ENCODE measurements at places on chromosomes 5 and 9.

DNA sequence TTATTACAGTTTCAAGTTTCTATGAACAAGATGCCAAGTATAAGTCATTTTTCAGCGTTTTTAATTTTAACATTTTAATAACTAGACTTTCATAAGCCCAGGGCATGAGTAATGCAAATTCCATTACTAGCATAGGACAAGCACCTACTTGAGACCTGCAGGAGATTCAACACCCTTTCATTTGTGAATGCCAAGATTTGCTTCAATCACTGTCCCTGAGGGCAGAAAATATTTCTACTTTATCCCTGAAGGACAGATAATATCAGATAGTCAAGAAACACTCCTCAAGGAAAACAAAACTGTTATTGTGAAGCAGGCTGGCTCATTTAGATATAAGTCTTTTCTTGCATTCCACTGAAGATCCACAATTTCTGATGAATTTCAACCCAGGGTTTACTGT is 27.7 kb upstream of the ZNF622 start:
- DNase-seq = no peak

GRCh38 chr5:544675-545355 is 20.6 kb upstream of the SLC9A3 start:
- DNase-seq = no peak

DNA sequence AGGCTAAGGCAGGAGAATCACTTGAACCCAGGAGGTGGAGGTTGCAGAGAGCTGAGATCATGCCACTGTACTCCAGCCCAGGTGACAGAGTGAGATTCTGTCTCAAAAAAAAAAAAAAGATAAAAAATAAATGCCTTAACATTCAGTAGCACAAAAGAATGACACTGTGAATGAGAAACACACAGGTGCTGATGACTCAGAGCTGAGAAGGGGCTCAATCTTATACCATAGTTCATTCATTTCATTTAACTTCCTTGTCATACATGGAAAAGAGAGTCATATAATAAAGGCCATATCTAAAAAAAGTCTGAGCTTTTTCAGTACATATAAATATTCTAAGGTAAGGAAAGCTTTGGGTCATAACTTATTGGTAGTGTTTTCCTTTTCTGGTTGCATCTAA is 40.6 kb downstream of the WWC1 start:
- DNase-seq = no peak

- DNase-seq = no peak
Measured at GRCh38 chr5:96257904-96258303, 175.1 kb downstream of the PCSK1 start.

- DNase-seq = no peak
Measured at GRCh38 chr9:112173489-112174221, 1.4 kb downstream of the SUSD1 start.

DNA sequence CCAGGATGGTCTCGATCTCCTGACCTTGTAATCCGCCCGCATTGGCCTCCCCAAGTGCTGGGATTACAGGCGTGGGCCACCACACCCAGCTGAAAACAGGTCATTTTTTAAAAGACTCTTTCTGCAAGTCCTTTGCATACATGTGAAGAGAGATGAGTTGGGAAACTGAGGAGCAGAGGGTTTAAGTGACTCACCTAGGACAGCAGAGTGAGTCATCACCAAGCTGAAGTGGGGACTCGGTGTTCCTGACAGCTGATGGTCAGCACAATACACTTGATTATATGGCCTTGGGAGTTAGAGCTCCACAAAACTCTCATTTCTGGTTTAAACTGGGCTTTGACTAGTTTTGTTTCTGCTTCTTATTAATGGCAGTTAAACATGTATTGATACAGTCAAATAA is 38.1 kb upstream of the SSBP2 start:
- DNase-seq = no peak

GRCh38 chr5:58335518-58335917 is 124.4 kb downstream of the PLK2 start:
- DNase-seq = no peak

DNA sequence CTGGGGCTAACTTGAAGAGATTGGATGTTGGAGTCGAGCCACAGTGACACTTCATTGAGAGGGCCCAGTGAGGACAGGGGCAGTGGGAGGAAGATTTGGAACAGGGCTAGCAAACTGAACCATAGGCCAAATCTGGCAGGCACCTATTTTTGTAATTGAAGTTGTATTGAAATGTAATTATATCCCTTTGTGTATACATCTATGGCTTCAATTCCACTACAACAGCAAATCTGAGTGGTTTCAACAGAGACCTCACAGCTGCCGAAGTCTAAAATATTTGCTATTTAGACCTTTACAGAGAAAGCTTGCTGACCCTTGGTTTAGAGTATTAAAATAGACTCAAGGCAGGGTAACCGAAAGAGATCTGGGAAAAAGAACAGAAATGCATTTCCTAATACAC is 4.7 kb upstream of the TNFSF8 start:
- no peak for DNase-seq

DNA sequence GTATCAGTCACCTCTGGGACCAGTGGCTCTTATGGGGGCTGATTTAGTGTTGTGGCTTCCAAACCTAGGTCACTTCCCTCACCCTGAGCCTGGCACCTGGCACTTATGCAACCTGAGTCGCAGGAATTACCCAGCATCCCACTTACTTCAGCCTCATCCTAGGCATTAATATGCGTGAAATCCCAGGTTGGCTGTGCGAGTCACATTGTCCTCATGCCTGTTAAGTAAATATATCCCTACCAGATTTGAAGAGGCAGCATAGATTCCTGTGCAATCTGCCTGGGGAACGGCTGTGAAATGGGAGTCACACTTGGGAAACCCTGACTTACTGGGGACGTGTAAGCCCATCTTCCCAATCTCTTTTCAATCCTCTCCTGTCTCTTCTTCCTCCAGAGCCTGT is 42.7 kb upstream of the AKNA start:
- no peak for DNase-seq

DNA sequence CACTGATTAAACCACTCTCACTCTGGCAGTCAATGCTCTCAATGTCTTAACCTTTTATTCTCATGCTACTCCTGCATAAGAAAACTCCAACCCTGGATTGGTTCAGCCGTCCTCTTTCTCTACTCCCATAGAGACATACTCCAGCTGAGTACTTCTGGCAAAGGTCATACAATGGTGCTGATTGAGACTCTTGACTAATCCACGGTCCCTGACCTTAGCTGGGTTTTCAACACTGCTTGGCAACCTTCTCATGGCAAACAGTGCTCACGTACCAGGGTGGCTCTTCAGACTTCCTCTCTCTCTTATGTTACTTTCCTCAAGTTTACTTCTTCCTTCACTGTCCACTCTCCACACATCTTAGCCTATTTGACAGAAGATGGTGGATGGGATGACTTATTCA is 347.6 kb downstream of the RAB3C start:
- DNase-seq = no peak
